ENCODE measurements at places on chromosomes 6 and 20.

- DNase-seq, result no peak
Measured at GRCh38 chr6:55003719-55004430, 157.3 kb downstream of the FAM83B start.

DNA sequence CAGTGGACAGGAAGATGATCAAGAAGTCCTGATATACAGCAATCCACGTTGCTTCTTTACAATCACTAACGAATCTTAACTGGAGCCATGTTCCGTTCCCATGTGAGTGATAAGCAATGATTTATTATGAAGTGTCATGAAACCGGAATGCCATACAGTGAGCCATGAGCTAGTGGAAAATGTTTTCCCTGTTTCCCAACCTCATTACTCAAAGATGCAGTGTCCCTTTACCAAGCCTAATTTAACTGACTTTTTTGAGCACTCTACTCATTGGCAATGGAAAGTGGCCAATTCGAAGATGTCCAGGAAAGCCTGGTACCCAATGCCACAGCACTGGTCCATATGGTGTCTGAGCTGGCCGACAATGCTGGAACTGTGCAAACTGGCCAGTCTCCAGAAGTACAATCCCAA lies 148.3 kb downstream of the ZNF217 start:
- DNase-seq, result no peak

DNA sequence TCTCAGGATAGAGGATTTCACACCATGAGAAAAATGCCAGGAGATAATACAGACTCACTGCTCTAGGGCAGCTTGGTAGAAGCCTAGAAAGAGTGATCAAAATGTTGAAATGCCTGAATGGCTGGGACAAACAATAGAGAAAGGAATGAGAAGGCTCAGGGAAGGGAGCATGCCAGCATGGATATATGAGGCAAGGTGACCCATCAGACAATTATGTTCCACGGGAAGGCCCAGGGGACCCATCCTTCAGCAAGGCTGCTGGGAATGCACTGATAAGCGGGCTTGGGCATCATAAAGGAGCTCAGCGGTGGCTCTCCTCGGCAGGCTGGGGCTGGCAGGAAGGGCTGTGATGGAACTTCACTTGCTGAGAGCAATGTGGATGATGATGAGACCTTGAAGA lies 12.2 kb downstream of the HEBP2 start:
- no peak for DNase-seq

- DNase-seq, result no peak
Measured at GRCh38 chr6:17986656-17987446, 584 bp downstream of the KIF13A start.

GRCh38 chr6:41659935-41660334 lies 21.7 kb downstream of the MDFI start:
- DNase-seq, result no peak

- DNase-seq, result peak; percentile 46
Measured at GRCh38 chr20:17570347-17571152, 675 bp downstream of the DSTN start.

DNA sequence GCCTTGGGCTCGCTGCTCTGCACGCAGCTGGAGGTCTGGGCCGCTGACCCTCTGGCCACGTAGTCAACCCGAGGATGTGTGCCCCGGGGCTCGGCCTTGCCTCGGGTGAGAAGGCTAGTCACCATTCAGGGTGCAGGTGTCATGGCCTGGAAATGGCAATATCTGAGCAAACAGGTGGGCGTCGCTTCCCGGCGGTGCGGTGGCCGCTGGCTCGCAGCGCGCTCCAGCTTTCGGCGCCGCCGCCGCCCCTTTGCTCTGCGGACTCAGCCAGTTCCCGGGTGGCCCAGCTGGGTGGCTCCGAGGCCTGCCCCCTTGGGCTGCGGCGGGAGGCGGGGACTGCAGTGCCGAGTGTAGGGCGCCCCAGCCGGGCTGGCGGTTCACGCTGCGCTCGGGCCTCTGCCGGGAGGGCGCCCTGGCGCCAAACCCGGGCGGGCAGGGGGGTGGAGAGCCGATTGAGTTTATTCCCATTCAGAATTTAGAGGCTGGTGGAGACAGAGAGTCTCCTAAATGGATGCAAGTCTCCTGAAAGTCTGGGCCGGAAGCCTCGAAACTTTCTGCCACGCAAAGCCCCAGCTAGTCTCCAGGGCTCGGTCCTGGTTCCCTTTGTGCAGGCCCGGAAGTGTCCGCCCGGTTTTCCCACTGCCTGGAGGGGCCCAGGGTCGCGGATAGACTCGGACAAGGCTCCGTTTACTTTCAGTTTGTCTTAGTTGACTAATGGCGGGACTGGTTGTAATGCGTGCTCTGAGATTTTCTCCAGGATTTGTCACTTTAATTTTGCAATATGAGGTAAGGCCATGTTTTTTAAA lies 11.3 kb upstream of the TFAP2A start:
- peak; percentile 14 for DNase-seq

All from OCI-LY7 (cell line).